Activated CD8-positive, alpha-beta T cell treated with anti-CD3 and anti-CD28 coated beads for 36 hours (primary cell): ENCODE measurements at places on chromosomes 12 and 14. TPM values are rescaled to one million over a fixed set of nuclear protein-coding genes. Genes with fewer than 3 reads are reported as not detected.

IAPP gene
- not detected for total RNA-seq

ANKS1B gene
- 0.54 TPM for total RNA-seq

ANO2 gene
- not detected for total RNA-seq

CLEC4D gene
- not detected for total RNA-seq

- no peak overlapping the region for H3K27ac ChIP-seq
- no peaks in the 10 kb centered on the region for H3K36me3 ChIP-seq
- H3K4me3 ChIP-seq: no peak overlapping the region
- DNase-seq: no peak
- no peaks in the 10 kb centered on the region for H3K27me3 ChIP-seq
- no peaks in the 10 kb centered on the region for H3K4me1 ChIP-seq
Measured at GRCh38 chr14:104356738-104357688, 218.6 kb downstream of the KIF26A start.

- H3K27me3 ChIP-seq: no peaks in the 10 kb centered on the region
- no peak overlapping the region for H3K27ac ChIP-seq
- DNase-seq: no peak
- no peaks in the 10 kb centered on the region for H3K4me1 ChIP-seq
- H3K36me3 ChIP-seq: no peaks in the 10 kb centered on the region
Measured at GRCh38 chr12:80549298-80549697, 105.3 kb downstream of the PTPRQ start.

GRCh38 chr12:12889701-12890100 lies 1.7 kb upstream of the GPRC5A start:
- H3K27ac ChIP-seq: no peak overlapping the region
- H3K4me3 ChIP-seq: no peak overlapping the region
- DNase-seq: no peak
- H3K36me3 ChIP-seq: no peaks in the 10 kb centered on the region
- H3K4me1 ChIP-seq: peaks cover 6% of the 10 kb centered on the region

DNA sequence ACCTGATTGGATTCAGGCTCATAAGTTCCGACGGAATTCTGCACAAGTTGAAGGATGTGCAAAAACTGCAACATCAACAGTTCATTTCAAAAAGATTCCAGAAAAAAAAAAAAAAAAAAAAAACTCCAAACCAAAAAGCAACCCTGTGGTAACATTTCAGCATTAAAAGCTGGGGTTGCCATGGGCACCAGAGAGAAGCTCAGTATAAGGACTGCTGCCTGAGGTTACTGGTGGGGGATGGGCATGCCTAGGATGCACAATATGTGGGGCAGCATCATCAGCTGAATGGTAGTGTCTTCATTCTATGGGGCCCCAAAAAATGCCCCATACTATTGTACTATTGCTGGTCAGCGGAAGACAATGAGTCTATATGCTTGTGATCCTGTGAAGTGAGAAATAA lies 44.7 kb downstream of the MBIP start:
- H3K4me1 ChIP-seq: peaks cover 10% of the 10 kb centered on the region
- no peaks in the 10 kb centered on the region for H3K36me3 ChIP-seq
- no peak for DNase-seq
- peaks cover 49% of the 10 kb centered on the region for H3K27me3 ChIP-seq

- peak within 1 kb of the TSS; percentile 61 for H3K27ac ChIP-seq
- H3K36me3 ChIP-seq: peaks cover 3% of the 10 kb centered on the region
- H3K27me3 ChIP-seq: peaks cover 32% of the 10 kb centered on the region
- peak within 1 kb of the TSS; percentile 80 for H3K4me3 ChIP-seq
- DNase-seq: peak; percentile 81
- H3K4me1 ChIP-seq: peaks cover 16% of the 10 kb centered on the region
Measured at GRCh38 chr12:56488041-56488955, at the start of gene GLS2. TSS of gene GLS2 (minus strand) at chr12:56488161. CDS start at chr12:56488118, 43 bp downstream.

GRCh38 chr14:92785667-92786426 lies 8.3 kb upstream of the GOLGA5 start:
- H3K4me1 ChIP-seq: peaks cover 13% of the 10 kb centered on the region
- no peak for DNase-seq
- H3K36me3 ChIP-seq: peaks cover 7% of the 10 kb centered on the region
- H3K4me3 ChIP-seq: no peak overlapping the region
- no peak overlapping the region for H3K27ac ChIP-seq

DNA sequence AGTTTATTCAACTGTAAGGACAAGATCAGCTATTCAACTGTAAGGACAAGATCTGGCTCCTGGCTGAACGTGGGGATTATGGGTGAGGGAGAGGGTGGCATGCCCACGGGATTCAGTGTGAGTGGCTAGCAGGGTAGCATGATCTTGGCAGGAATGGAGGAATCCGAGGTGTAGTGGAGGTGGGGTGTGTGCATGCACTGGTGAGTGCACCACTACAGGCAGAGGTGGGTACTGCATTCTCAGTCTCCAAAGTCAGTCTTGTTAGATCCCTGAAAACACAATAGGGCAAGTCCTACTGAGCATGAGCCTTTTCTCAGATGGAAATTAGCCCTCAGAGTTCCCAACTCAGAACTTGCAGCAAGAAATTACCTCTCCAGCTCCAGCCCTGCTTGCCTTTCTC lies 32.2 kb upstream of the DCD start:
- peak; percentile 66 for DNase-seq
- H3K27ac ChIP-seq: no peak overlapping the region
- H3K4me3 ChIP-seq: no peak overlapping the region
- peaks cover 55% of the 10 kb centered on the region for H3K27me3 ChIP-seq
- no peaks in the 10 kb centered on the region for H3K36me3 ChIP-seq
